Activated CD4-positive, alpha-beta memory T cell treated with anti-CD3 and anti-CD28 coated beads for 36 hours (primary cell): ENCODE measurements at places on chromosomes 3 and 15.

- DNase-seq, result no peak
Observed at GRCh38 chr3:138199851-138200250, 12.8 kb downstream of the ARMC8 start.

DNA sequence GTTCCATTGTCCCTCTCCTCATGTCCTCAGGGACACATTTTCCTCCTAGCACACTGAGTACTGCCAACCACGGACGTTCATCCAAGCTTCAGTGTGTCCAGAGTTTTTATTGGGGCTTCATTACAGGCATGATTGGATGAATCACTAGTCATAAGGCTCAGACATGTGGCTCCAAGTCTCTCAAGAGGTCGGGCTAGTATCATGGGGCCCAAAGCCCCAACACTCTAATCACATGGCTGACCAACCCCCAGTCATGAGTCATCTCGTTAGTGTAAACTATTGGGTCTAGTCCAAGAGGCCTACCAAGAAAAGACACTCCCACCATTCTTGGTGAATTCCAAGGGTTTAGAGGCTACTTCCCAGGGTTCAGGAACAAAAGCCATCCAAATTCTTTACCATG is 4.4 kb downstream of the TERC start:
- DNase-seq, result no peak

DNA sequence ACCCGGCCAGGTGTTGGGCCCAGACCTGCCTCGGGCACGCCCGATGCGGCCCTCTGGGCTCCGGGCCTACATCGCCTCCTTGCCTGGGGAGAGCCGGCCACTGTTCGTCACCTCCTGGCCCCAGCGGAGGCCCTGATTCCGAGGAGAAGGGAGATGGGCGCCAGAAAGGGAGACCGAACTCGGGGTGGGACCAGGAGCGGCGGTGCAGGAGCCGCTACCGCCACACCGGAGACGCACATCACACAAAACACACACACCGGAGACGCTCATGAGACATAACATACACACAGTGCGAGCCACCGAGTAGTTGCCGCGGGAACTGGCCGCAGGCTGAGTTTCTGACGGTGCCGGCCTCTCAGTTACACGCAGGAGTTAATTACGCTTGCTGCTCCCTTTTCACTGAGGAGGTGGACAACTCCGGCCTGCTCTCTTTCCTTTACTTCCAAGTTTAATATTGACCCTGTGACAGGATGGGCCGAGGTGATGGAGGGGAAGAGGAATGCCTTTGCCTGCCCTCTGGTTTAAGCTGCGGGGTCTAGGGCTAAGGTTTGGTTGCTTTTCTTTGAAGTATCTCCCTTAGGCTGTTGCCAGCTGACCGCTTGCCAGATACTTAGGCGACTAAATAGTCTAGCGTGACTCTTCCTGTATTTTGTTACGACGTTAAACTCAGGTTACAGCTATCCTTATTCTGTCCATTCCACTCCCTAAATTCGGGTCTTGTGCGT is 570 bp downstream of the PCNP start:
- DNase-seq, result peak; percentile 66

GRCh38 chr15:25238716-25239470 is 199.9 kb downstream of the UBE3A start:
- no peak for DNase-seq

DNA sequence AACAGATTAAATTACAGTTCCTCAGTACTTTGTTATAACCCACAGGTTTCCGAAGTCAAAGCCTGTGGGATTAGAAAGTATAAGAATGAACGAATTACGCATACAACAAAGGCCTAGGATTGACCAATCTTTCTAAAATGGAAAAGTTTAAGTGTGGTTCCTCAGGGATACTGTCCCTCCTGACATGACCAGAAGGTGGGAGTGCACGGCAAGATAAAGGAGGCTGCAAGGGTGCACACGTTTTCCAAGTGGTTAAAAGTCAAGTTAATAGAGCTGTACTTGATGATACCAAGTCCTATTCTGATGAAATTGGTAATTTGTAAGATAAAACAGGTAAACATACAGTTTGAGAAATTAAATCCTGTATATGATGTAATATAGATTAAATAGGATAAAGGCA is 96.2 kb downstream of the ALDH1A2 start:
- no peak for DNase-seq
